ENCODE measurements at places on chromosomes 16 and 17.

DNA sequence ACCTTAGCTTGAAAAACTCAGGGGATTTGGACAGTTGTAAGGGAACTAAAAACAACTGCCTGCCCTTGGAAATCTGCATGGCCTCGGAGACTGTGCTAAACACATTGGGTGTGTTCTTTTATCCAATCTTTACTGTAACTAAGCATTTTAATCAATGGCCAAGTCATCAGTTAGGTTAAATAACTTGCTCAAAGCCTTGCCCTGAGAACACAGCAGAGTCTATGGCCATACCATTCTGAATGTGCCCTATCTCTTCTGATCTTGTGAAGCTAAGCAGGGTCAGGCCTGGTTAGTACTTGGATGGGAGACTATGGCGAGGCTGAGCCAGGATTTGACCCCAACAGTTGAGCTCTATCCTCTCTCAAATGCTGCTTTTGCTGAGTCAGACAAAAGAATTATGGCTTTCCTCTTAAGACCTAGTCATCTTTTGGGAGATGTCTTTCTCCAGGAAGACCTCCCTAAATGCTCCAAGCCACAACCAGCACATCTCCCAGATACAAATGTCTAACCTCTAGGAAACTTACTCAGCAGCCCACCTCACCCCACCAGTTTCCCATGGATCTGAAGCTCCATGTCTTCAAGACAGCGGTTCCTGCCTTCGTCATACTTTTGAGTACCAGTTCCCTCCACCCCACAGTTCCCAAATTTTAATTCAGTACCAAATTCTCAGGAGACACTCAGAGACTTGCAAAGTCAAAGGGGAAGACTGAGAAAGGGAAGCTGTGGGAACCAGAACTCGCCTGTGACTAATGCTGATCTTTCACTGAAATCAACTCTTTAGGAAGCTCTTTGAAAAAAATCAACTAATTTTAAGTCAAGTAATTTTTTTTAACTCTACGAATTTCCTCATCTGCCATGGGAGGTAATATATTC, 336.1 kb downstream of the MAF start:
- no peak for DNase-seq

GRCh38 chr17:17141860-17142552, 64.1 kb downstream of the PLD6 start:
- no peak for DNase-seq

- DNase-seq = no peak
Measured at GRCh38 chr17:57475796-57476195, 219.5 kb downstream of the MSI2 start.

GRCh38 chr16:89179656-89180315, 8.2 kb downstream of the CDH15 start:
- DNase-seq = no peak

GRCh38 chr16:80577485-80578280, 36.9 kb downstream of the DYNLRB2 start:
- no peak for DNase-seq

DNA sequence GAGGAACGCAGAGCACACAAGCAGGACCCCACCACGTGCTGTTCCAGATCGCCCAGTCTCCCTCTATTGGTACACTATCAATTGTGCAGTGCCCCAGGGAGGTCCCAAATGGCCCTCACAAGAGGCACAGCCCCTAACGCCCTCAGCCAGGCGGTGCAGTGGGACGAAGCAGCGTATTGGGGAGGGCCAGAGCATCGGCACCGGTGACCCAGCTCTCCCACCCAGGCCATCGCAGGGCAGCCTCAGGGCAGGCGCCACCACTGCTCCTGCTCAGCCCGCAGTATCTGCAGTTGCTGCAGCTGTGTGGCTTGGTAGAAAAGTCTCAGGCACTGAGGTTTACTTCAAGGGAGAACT, 5.9 kb upstream of the FAAP100 start:
- DNase-seq = no peak

GRCh38 chr16:75640598-75640997, 6.9 kb downstream of the KARS1 start:
- DNase-seq = no peak
